Gastroesophageal sphincter (tissue), 4 donors: ENCODE measurements at places on chromosomes 2 and 18. TPM values are rescaled to one million over a fixed set of nuclear protein-coding genes. Genes with fewer than 3 reads are reported as not detected.

GRCh38 chr2:11574176-11575046, 40.6 kb downstream of the GREB1 start:
- ATAC-seq = no peak

DNA sequence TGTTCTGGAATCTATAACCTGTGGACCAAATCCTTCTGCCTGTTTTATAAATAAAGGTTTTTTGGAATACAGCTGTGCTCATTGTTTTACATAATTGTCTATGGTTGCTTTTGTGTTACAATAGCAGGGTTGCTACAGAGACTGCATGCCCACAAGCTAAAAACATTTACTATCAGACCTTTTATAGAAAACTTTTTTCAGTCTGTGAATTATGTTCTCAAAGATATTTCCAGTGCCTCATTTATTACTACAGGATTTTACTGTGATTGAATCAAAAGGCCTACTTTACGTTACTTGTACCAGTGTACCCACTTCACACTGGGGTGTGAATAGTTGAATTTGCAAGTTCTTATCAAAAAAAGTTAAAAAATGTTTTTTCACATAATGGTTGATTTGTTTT, 7.0 kb downstream of the KIAA1328 start:
- no peak for ATAC-seq

GRCh38 chr2:129884221-129884786, 95.2 kb upstream of the RAB6C start:
- ATAC-seq = no peak

DNA sequence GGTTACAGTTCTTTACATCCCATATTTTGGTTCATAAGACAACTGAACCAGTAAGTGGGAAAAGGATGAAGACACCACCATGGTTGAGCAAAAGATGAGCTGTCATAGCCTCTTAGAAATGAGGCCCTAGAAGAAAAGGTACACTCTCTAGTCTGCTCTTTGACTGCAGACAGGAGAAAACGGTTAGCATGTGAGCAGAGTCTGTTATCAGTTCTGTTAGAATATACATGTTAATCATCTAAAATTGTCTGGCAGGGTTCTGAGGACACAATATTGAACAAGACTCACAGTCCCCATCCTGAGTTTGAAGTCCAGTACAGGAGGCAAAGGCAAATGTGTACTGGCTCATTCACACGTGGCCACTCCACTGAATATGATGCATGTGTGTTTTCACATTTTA, 78.1 kb downstream of the MBOAT2 start:
- no peak for ATAC-seq

GRCh38 chr2:526918-527317, 150.3 kb downstream of the TMEM18 start:
- ATAC-seq = no peak

GRCh38 chr2:99984799-99985515, 157.4 kb downstream of the AFF3 start:
- ATAC-seq = no peak

DNA sequence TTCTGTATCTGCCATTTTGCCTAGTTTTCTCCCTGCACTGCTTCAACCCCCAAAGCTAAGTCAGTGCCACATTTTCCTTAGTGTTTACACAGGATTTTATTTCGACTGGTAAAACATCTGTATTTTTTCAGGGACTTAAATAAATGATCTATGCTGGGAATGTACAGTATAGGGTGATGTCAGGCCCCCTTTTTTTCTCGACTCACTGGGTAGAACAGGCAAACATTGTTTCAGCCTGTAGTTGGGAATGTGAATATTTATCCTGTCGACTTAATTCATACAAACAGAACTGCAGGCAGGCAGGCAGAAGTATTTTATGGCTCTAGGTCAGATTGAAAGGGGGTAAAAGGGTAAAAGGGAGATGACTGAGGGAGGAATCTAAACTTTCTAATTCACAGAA, 123.5 kb upstream of the ZFP36L2 start:
- no peak for ATAC-seq

- no peak for ATAC-seq
These were observed 344.8 kb upstream of the HS6ST1 start for GRCh38 chr2:128663371-128664050.

DNA sequence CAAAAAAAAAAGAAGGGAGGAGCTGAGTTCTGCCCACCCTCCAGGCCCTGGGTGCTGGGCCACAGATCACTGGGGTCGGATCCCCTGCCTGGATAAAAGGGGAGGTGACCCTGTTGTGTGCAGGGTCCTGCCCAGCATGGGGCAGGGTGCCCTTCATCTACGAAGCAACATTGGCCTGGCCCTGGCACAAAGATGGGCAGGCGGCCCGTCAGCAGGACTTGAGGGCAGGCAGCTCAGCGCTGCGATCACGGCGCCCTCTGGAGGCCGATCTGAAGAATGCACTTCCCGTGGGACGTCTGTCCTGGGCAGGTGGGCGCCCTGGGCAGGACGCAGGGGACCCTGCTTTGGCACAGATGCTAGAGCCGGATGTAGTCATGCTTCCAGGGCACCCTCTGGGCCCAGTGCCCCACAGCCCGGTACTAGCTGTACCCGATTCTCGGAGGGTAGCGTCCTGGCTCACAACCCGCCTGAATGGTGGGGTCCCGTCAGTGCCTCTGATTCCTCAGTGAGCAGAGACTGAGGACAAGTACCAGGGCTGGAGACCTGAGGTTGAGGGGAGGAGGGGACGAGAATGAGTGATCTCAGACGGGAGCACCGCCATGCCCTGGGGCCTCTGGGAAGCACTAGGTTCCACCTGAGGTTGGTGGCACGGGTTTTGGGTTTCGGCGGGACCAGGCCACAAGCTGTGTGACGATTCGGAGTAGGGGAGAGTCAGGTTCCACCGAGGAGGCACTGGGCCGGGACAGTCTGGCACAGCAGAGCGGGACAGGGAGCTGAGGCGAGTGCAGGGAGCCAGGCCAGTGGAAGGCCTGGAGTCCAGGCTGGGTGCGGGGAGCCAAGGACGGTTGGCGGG, 18.0 kb downstream of the ARID5A start:
- ATAC-seq = peak; percentile 68

- ATAC-seq = no peak
These were observed 24.6 kb upstream of the DNAH6 start for GRCh38 chr2:84491741-84492140.

- ATAC-seq = peak; percentile 84
These were observed 17.0 kb upstream of the BCL2 start for GRCh38 chr18:63336366-63337099.

Gene DNER
- 8.3 TPM for total RNA-seq

Gene UGT1A3
- total RNA-seq = not detected

Gene LIPG
- total RNA-seq = 12.4 TPM

Gene POU3F3
- total RNA-seq = 0.20 TPM

Gene DNAJC10
- total RNA-seq = 60.9 TPM
